Urinary bladder (tissue), 4 donors: ENCODE measurements at places on chromosomes 12 and 14. TPM values are rescaled to one million over a fixed set of nuclear protein-coding genes. Genes with fewer than 3 reads are reported as not detected.

- DNase-seq: no peak
Measured at GRCh38 chr14:104610749-104611310, 6.3 kb upstream of the TMEM179 start.

GRCh38 chr14:88463318-88463717, 77.9 kb downstream of the SPATA7 start:
- no peak for DNase-seq

DNA sequence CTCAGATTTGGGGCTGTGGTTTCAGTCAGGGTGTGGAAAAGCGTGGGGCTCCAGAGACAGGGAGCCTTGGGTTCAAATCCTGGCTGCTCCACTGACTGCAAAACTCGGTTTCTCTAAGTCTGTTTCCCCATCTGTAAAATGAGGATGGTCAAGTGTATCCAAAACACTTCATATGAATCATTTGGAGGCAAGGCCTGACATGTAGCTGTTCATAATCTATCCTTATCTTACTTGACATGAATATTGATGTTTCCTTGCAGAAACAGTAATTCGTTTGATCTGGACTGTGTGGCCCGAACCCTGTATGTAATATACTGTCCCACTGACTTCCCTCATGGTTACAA, 1.5 kb upstream of the CCDC63 start:
- DNase-seq: no peak

GRCh38 chr14:98966016-98966415, 306.0 kb downstream of the BCL11B start:
- no peak for DNase-seq

GRCh38 chr12:110317911-110318310, 36.9 kb downstream of the ATP2A2 start:
- DNase-seq: no peak

GRCh38 chr12:21980544-21980943, 39.3 kb upstream of the ABCC9 start:
- DNase-seq: no peak

- no peak for DNase-seq
Measured at GRCh38 chr12:111529424-111530368, 69.4 kb downstream of the ATXN2 start.

GRCh38 chr14:76647697-76648298, 113.5 kb upstream of the VASH1 start:
- no peak for DNase-seq

DNA sequence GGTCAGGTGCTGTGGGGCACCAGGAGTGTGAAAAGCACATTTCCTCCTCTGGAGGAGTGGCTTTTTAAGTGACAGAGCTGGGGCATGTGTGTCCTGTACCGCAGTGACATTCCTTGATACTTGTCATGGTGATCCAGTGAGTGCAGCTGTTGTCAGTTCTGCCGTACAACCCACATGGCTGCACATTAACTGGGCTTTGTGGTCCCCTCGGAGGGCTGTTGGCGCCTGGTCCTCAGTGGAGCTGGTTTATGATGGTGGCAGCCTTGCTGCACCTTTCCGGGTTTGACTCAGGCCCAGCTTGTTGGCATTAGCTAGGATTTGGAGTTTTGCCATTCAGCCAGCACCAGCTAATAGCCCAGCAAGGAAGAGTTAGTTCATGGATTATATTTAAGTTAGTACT, 77.0 kb downstream of the SLC25A47 start:
- DNase-seq: no peak

DNA sequence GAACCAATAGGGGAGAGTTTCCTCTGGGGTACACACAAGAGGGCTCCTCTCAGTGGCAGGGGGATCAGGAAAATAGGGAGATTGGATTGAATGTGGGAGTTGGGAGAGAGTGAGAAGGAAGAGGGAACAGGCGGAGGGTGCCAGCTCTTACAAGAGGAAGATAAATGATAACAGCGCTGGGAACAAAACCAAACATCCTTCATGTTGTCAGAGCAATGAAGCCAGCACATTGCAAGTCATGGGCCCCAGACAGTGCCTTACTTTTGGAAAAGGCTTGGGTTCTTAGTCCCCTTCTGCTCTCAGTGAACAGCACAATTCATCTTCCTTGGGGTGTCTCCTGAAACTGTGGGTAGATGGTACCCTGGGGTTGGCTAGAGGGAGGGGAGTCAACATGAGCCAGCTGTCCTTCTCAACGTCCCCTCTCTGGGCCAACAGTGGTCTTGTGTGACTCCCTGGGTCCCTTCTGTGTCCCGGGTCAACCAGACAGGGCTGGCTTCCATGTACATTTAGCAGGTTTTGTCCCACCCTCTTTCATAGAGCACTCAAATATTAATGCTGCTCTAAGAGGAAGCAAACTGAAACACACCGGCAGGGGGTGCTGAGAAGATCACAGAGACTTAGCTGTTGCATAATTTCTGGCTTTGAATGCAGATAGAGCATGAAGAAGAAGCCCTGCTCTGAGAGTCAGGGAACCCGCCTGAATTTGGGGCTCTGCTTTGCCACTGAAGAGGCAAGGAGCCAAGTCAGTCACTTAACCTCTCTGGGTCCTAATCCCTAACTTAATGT, 138.5 kb downstream of the ESRRB start:
- DNase-seq: no peak

- DNase-seq: peak; percentile 5
Measured at GRCh38 chr14:55580470-55581341, 699 bp downstream of the KTN1 start.

The B4GALNT3 gene
- 1.4 TPM for total RNA-seq

The LTBP2 gene
- 26.7 TPM for total RNA-seq

The DTX3 gene
- total RNA-seq: 29.8 TPM

The NFE2 gene
- 0.63 TPM for total RNA-seq
